Esophagus squamous epithelium (tissue), 5 donors: ENCODE measurements at places on chromosomes 2 and 18.

DNA sequence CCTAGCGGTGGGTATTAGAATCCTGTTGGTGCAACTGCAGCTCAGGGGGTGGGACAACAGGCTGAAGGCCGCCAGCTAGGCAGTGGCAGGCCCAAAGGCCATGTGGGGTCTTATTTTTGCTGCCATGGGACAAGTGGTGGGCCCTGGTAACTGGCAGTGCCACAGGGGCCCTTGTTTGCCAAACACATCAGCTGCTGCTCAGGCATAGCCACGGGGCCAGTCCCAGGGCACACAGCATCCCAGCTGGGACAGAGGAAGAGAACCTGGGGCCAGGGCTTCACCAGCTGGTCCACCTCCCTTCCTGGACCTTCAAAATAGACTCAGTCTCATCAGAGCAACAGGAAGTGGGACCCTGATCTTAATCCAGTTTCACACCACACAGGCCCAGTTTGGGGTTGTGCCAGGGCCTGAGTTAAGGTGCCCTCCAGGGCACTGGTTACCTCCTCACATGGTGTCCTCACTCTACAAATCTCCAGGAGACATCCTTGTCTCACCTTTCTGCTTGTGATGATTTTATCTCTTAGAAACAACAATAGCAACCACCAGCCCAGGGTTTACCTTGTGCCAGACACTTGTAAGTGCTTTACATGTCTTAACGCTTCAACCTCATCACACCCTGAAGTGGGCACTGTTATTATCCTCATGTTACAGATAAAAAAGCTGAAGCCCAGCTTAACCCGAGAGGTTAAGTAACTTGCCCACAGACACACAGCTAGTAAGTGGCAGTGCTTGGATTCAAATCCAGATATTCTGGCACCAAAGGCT, 98.5 kb downstream of the GYPC start:
- no peak overlapping the region for H3K27ac ChIP-seq
- no peaks in the 10 kb centered on the region for H3K36me3 ChIP-seq
- H3K4me3 ChIP-seq = no peak overlapping the region
- DNase-seq = no peak

DNA sequence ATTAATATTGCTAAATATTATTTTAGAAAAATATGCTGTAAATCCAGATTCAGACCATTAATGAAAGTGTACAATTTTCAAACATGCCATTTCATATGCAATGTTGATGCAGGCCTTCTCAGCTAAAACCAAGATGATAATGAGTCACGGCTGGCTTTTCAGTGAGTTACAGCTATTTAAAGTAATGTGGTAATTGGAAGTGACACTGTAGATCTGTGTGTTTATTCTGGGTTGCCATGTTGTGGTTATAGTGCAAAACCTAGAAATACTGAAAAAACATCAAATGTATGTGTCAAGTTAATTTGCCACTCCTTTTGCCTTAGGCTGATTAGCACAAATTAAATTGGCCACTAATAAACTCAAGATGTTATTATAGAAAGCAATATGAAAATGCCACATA, 506.6 kb downstream of the ERBB4 start:
- H3K27me3 ChIP-seq = no peaks in the 10 kb centered on the region
- H3K27ac ChIP-seq = no peak overlapping the region
- no peaks in the 10 kb centered on the region for H3K36me3 ChIP-seq
- H3K4me3 ChIP-seq = no peak overlapping the region
- no peak for DNase-seq

GRCh38 chr2:118527571-118527970, 319.9 kb downstream of the EN1 start:
- no peak overlapping the region for H3K4me3 ChIP-seq
- DNase-seq = no peak
- no peaks in the 10 kb centered on the region for H3K27me3 ChIP-seq
- H3K27ac ChIP-seq = no peak overlapping the region
- no peaks in the 10 kb centered on the region for H3K36me3 ChIP-seq

DNA sequence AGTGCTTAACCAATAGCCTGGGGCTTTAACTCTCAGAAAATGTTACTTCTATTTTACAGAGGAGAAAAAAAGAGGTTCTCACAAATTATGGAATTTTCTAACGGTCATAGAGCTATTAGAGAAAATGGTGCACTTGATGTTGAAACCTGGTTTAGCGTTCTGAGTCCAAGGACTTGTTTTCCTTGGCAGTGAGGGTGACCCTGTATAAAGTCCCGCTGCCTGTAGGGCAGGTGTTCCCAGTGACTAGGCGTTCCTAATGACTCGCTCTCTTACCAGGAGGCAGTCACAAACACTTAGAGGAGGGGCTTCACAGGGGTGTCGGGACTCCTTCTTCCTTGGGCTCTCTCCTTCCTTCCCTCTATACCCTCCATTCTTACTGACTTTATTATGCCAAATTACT, 175.8 kb downstream of the ACTR3 start:
- no peaks in the 10 kb centered on the region for H3K27me3 ChIP-seq
- H3K4me1 ChIP-seq = no peaks in the 10 kb centered on the region
- no peak for DNase-seq
- H3K27ac ChIP-seq = no peak overlapping the region
- no peaks in the 10 kb centered on the region for H3K36me3 ChIP-seq
- H3K4me3 ChIP-seq = no peak overlapping the region
